ENCODE measurements at places on chromosomes 2 and 18.

- no peak for DNase-seq
Observed at GRCh38 chr2:84924173-84925106, 19.0 kb downstream of the TMSB10 start.

DNA sequence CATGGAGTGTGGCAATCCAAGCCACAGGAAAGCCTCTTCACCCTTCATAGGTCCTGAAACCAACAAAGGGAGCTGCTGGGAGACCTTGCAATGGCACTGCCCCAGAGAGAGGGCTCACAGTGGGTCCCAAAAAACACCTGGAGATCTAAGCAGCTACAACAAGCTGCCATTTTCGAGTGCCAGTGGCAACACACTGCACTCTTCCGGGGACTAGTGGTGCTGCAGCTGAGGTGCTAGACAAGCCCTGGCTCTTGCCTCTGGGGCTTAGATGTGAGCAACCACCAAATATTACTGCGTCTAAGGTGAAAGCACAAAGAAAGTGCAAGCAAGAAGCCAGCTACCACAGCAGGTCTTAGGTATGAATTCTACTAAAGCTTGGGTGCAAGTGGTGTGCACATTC is 192.9 kb downstream of the NOL4 start:
- no peak for DNase-seq

DNA sequence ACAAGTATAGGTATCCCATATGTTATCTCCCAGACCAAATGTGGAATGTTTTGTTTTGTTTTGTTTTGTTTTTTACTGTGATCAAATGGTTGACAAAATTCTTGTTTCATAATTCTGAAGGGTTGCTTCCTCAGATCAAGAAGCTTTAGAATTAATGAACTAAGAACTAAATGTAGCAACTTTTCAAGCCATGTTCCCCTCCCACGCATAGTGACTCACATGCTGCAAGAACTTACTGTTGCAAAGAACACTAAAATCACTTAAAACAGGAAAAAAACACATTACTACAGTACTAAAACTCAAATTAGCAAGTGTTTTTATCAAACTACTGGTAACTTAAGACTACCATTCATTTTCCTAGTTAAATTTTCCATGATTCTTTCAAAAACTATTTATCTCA is 30.6 kb downstream of the HNRNPLL start:
- no peak for DNase-seq

DNA sequence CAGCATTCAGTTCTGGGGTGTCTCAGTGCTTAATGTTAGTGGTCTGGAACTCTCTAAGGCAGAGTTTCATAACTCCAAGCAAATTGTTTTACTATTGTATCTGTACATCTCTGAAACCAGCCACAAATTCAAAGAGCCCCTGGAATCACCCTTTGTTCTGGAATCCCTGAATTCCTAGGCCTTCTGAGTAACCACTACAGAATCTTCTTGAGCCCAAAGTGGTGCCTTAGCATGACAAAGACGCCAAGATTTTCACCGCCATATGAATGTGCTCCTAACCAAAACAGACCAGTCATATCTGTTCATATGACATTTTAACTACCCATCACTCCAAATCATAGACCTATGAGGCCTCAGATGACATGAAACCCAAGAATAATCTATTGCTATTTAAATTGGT is 668.1 kb downstream of the EPHA4 start:
- DNase-seq = no peak

- no peak for DNase-seq
Observed at GRCh38 chr2:159617100-159617499, 752 bp upstream of the BAZ2B start.

DNA sequence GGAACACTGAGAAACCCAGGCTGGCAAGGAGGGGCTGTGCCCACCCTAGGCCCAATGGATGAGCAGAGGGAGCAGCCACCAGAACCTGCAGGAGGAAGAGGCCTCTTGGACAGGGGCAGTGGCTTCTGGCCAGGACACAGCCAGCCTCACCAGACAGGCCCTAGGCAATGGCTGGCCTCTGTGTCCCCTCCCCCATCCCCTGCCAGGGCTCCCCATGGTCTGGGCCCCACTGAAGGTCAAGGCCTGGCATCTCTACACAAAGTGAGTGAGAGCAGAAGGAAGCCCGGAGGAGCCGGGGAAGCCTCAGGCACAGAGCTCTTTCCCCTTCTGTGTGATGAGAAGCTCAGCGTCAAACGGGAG is 6.3 kb downstream of the PRLH start:
- no peak for DNase-seq

DNA sequence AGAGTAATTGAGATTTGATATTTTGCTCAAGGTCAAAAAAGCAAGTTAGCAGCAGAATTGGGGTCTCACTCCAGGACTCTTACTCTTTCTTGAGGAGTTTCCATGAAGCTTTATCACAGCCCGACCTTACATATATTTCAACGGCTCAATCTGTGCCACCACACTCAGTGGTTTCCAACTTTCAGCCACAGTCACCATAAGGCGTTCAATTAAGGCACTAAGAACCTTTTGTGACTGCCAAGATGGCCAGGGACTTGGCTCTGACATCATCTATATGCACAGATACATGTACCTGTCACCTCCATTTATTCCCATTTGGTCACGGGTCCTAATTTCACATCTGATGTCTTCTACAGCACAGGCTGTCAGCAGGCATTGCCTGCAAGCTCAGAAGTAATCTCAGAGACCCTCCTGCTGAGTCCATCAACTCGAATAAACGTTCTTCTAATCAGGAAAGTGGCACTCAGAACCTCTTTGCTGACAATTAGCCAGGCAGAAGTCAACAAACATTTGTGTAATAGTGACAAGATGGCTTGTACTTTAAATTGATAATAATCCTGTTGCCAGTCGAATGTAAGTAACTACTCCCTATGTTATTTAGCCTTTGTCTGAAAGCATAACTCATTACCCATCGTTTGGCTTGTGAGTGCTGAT is 16.1 kb downstream of the DYTN start:
- no peak for DNase-seq

GRCh38 chr2:241258505-241259280 is 56.8 kb downstream of the HDLBP start:
- no peak for DNase-seq

DNA sequence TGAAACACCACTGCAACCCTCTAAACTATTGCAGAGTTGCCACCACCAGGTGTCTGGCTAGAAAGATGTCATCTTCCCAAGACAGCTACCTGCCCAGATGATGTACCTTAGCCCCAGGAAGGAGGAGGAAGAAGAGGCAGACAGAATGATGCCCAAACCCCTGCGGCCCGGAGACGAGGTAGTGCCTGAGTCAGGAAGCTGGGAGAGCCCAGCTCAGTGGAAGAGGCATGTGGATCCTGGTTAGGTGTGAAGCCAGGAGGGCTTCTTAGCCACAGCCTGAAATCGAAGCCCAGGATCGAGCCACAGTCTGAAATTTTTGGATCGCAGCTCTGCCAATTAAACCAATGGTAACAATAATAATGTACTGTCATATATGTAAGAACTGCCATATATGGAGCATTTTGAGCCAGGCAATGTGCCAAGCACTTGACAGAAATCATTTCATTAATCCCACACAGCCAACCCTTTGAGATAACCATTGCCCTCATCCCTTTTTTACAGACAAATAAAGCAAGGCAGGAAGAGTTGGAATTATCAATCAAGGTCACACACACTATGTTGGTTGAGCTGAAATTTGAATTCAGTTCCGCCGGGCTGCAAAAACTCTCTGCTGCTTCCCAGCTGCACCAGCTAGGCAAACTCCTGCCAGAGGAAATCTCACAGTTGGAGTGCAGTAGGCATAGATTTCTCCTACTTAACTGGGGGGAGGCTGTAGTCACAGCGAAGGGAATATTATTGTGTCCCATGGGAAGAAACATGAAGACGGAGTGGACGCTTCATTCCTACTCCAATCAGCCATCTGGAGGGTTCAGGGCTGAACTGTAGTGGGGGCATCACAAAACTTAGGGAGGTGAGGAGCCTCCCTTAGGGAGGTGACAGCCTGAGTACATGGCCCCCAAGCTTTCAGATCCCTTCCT is 19.4 kb upstream of the CYP1B1 start:
- no peak for DNase-seq

DNA sequence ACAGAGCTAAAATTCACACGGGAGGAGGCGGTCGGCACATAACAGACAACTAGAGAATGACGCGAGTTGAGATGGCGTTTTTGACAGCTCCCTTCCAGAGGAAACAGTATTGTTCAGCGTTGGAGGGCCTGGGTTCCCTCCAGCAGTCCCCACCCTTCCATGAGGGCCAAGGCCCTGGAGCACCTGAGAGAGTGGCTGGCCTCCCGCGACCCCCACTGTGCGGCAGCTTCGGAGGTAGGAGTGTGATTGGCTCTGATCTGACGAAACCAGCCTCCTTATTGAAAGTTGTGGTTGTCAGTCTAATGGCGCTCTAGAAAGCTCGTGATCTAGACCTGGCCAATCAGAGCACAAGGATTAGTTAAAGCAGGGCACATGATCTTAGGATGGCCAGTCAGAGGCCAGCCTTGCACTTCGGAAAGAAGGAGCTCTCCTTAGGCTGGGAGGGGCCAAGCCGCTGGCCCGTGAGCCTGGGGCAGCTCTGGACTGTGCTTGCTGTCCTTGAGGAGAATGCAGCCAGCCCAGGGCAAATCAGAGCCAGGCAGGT is 104.5 kb upstream of the CELF4 start:
- no peak for DNase-seq

DNA sequence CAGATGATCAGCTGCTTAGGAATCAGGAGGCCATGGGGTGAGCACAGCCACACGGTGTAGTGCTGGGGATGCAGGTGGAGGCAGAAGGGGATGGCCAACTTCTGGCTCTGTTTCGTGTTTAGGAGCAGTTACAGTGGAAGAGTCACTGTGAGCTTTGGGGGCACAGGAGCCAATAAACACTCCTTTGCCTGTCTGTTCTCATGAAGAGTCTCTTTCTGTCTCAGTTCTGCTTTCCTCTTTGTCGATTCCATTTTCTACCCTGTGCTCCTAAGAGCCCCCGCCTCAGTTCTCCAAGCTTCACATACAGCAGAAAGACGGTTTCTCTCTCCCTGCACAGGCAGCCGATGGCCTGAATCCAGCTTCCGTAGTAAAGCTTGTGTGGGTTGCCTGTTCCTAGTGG is 21.0 kb upstream of the RRM2 start:
- DNase-seq = no peak

DNA sequence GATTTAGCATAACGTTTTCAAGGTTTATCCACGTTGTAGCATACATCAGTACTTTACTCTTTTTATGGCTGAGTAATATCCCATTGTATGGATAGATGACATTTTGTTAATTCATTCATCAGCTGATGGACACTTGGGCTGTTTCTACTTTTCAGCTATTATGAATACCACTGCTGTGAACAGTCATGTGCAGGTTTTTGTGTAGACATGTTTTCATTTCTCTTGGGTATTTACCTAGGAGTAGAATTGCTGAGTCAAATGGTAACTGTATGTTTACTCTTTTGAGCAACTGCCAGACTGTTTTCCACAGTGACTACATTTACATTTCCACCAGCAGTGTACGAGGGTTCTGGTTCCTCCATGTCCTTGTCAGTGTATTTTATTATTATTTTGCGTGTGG is 33.9 kb downstream of the COX7A2L start:
- no peak for DNase-seq

DNA sequence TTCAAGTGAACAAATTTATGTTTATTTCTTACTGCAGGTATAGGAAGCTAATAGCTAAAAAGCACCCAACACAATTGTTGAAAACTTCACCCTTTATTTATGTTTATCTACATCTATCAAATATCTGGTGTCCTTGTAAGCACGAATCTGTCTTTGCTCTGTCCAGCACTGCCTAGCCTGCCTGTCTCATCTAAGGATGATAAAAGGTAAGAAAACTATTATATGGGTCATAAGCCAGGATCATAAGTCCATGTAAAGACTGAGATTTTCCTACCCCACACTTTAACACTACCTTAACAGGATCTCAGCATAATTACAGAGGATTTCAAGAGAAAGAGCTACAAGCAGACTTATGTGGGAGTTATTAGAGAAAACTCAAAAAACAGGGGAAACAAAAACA is 365.6 kb upstream of the TMEFF2 start:
- no peak for DNase-seq

DNA sequence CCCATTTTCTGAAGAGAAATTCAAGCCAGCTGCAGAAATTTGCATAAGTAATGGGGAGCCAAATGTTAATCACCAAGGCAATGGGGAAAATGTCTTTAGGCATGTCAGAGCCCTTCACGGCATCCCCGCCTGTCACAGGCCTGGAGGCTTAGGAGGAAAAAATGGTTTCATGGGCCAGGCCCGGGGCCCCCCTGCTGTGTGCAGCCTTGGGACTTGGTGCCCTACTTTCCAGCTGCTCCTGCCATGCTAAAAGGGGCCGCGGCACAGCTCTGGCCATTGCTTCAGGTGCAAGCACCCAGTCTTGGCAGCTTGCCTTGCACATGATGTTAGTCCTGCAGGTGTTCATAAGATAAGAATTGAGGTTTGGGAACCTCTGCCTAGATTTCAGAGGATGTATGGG is 1235.7 kb downstream of the DPP10 start:
- DNase-seq = no peak

- DNase-seq = no peak
Observed at GRCh38 chr2:15059870-15060512, 427.5 kb downstream of the LRATD1 start.
